ENCODE measurements at places on chromosomes 1 and 21.

DNA sequence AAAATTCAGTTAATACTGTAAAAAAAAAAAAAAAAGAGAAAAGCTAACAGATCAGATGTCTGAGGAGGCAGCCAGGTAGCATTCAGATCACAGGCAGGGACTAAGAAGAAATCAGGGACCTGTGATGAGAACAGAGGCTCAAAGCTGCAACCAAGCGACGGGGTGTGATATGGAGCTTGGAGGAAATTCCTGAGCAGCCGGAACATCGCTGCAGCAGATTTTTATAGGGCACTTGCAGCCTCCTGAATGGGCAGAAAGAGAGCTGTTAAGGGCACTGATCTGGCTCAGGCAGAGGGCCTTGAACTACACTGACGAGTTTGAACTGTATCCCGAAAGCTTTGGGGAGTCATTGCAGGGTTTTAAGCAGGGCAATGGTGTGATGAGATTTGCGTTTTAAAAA, 315.4 kb downstream of the ADGRL2 start:
- no peak for DNase-seq

GRCh38 chr1:114490274-114490693, 20.7 kb downstream of the TRIM33 start:
- DNase-seq = no peak

DNA sequence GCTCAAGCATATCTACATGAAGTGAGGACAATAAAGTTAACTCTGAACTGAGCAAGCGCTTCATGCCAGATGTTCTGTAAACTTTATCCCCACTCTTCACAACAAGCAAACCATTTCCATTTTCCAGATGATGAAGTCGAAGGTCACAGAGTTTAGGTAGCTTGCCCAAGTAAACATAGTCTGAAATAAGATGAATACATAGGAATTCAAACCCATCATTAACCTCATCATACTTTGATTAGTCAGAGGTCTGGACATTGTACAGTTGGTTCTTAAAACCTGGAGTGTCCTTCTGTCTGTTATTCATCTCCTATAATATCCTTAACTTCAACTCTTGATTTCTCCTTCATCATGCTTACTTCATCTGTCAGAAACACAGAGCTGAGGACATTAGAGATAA, 180.3 kb upstream of the C8B start:
- no peak for DNase-seq

- DNase-seq = no peak
Measured at GRCh38 chr1:52532731-52533327, 20.1 kb downstream of the TUT4 start.

DNA sequence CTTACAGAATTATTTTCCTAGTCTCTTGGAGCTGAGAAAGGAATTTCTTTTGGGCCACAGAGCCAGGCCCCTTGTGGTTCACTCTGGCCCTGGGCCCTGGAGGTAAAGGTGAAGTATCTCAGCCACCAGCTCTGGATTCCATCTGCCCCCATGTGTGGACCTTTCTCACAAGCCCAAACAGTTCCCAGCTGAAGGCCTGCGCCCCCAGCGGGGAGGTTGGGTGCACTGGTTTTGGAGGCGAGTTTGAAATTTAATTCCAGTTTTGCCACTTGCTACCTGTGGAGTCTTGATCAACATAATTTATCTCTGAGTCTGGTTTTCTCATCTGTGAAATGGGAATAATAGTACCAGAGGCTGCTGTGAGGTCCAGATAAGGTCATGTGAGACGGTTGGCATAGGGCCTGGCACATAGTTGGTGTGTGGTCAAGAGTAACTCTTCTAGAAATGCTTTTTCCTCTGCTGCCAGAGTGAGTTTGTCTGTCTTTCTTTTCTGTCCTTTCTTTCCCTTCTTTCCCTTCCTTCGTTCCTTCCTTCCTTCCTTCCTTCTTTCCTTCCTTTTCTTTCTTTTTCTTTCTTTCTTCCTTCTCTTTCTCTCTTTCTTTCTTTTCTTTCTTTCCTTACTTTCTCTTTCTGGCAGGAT, 6.1 kb downstream of the AGTRAP start:
- DNase-seq = no peak

- peak; percentile 70 for DNase-seq
Measured at GRCh38 chr1:157163273-157164127, 25.3 kb upstream of the ETV3 start.

- no peak for DNase-seq
Measured at GRCh38 chr1:153513023-153513422, 22.8 kb downstream of the S100A6 start.

GRCh38 chr1:161033751-161034150, 5.0 kb downstream of the TSTD1 start:
- DNase-seq = no peak

DNA sequence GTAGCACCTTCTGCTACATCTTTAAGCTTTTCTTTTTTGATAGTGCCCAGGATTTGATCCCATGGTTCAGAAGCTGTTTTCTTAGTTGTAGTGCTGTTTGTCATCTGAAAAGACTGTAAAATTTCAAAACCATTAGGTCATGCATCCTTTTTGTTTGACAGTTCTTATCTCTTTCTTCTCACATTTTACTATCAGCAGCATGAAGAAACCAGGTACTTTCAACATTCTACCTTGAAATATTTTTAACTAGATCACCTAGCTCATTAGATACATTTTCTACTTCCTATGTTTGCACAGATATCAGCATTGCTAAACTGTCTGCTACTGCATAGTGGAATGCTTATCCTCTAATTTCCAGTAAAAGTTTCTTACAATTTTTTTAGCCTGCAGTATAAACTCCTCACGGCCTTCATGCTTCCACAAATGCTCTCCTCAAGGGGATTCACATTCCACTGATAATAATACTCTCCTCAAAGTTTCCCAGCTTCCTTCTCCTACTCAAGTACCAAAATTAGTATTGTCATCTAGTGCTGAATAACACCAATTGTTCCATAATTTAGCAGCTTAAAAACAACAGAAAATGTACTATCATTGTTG, 243.9 kb upstream of the ZRANB2 start:
- no peak for DNase-seq

DNA sequence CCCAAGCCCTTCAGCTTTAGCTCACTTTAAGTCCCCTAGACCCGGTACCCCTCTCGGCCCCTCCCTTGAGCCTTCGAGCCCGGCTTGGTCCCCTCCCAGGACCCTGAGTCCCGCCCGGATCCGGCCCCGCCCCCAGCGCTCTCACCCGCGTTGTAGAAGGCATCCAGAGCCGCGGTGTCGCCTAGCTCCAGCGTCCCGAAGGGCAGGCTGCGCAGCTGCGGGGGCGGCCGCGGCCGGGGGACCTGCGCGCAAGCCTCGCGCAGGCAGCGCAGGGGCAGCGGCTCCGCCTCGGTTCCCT, 699 bp downstream of the MAP3K6 start:
- peak; percentile 66 for DNase-seq

DNA sequence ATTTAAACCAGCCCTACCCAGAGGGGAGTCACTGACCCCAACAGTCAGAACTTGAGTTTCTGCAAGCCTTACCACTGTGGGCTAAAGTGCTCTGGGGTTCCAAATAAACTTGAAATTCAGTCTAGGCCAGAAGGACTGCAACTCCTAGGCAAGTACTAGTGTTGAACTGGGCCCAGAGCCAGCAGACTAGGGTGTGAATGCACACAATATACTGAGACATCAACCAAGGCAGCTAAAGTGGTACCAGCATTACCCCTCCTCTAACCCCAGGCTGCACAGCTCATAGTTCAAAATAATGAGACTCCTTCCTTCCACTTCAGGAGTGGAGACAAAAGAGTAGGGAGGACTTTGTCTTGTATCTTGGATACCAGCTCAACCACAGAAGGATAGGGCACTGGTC, 18.9 kb upstream of the IL20 start:
- no peak for DNase-seq

GRCh38 chr1:44423591-44424537, 18.8 kb downstream of the RNF220 start:
- DNase-seq = no peak

GRCh38 chr1:27333717-27334279, 8.0 kb upstream of the SYTL1 start:
- DNase-seq = no peak

DNA sequence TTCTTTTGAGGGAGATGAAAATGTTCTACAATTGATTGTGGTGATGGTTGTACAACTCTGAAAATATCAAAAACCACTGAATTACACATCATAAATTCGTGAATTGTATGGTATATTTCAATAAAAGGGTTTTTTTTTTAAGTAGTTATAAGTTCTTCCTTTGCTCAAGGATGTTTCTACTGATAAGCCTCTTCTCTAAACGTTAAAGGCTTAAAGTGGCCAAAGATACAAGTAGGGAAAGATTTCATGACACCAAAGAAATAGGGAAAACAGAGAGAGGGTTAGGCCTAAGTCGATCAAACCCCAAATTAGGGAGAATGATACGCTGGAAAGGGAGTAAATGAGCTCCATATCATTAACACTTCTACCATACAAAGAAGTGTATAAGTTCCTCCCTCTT, 4.1 kb downstream of the KDM5B start:
- no peak for DNase-seq

DNA sequence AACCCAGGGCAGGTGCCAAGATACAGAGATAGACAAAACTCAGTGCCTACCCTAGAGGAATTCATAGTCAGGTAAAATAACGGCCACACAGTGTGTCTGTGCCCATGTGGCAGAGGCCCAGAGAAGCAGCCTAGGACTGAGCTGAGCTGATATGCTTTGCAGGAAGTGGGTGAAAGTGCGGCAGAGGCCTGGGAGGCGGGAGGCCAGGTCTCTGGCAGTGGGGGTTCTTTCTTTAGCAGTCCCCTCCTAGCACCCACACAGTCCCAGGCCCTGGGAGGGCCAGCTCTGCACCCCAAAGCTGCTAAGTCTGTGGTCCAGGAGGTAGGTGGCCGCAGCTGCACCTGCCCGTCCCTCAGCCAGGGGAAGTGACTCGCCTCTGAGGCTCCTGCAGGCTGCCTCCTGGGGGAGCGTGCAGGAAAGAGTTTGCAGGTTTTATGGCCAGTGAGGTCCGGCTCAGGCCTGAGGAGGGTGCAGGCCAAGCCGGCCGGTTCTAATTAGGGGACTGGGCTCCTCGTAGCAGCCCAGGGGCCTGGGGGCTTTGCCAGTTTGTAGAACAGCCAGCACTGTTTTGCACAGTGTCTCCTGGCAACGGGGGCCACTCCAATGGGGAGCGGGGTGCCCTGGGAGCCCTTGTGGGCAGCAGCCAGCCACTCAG, 107.9 kb downstream of the SPSB1 start:
- no peak for DNase-seq

DNA sequence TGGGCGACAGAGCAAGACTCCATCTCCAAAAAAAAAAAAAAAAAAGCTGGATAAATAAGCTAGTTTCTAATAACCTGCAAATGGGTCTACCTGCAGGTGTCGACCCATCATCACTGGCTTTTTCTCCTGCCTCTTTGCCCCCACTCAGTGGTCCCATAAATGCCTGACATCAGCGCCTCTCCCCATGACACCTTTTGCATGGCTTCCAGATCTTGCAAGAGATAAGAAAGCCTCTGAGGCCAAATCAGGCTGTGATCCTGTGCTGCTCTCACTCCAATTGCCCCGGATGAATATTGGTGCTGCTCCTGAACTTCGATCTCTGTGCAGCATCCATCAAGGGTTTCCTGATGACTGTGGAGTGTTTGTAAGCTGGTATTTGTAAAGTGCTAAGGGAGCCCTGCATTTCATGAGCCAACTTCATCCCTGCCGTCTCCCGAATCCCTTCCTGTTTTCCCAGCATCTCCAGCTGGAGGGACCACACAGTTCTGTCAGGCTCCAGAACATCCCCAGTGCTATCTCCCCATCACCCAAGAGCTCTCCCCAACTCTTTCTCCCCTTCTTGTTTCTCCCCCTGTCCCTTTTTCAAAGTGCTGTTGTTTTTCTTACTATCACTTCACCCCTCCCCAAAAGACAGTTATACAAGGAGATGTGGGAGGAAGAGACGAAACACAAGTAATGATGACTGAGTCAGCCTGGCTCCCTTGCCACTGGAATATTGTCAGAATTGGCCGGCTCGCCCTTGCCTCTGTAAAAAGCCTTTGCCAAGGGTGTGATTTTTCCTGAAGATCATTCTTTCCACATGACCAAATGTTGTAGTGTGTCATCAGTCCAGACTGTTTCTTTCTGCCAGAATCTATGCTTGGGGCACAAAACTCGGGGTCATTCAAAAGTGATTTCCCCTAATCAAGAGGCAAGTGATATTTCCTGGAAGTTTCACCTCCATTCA, 2.8 kb upstream of the EFHD2 start:
- no peak for DNase-seq

DNA sequence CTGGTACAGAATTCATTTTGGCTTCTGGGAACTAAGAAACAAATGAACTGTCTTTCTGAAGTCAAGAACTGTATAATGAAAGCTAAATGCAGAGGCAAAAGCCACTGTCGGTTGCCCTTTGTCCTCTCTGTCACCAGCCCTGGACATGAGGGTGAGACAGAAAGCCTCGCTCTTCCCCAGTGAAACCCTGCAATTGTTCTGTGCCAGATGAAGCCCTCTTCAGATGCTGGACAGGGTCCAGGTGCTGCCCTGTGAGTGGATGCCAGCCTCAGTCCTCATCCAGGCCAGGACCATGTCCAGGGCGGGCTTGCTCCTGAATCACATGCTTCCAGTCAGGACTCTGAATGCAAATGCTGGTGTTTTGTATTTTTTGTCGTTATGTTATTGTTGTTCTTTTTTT, 138.7 kb downstream of the RUNX1 start:
- no peak for DNase-seq

- DNase-seq = no peak
Measured at GRCh38 chr1:31706384-31707058, 2.7 kb upstream of the COL16A1 start.

- no peak for DNase-seq
Measured at GRCh38 chr1:74340656-74341055, 105.5 kb downstream of the TNNI3K start.

- no peak for DNase-seq
Measured at GRCh38 chr1:27504588-27505419, 14.8 kb upstream of the WASF2 start.

DNA sequence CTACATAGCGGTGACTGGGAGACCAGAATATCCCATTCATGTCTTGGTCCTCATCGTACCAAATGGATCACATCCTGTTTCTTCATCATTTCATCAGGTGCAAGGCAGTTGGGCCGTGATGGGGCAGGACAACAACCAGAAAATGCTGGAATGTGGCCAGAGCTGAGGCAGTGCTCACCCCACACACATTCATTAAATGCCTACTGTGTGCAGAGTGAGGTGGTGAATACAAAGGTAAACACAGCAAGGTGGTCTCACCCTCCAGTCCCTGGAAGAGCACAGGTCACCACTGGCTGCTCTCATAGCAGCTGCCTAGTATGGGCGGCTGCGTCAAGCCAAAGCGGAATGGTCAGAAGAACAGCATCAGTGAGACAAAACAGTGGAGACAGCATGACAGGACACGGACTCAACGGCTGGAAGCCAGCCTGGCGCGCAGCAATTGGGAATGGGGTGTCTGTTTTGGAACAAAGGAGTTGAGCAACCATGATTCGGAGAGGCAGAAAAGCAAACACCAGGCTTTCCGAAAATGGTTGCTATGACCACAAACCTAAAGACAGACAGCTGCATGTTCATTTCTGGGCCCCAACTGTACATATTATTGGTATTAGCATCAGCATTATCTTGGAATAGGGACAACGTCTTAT, 5.6 kb upstream of the ADAMTSL4 start:
- no peak for DNase-seq

GRCh38 chr1:167791281-167792187, 69.8 kb downstream of the MPZL1 start:
- no peak for DNase-seq
